SK-N-SH (cell line): ENCODE measurements at places on chromosomes 4 and X. TPM values are rescaled to one million over a fixed set of nuclear protein-coding genes. Genes with fewer than 3 reads are reported as not detected.

DNA sequence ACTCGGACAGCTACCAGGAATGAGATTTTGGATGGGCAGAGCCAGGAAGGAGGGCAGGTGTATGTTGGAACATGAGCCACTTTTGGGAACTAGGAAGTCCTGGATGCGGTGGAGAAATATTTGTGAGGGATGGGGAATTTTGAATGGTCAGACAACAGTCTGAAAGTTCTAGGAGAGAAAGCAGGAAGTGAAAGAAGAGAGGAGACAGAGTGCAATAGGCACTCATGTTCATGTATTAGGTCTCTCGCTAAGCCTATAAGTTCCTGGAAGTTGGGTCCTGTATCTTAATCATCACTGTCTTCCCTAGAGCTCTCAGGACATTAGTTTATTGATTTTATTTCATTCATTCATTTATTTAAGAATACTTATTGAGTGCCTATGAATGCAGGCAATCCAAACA is 65.7 kb upstream of the CITED1 start:
- H3K4me3 ChIP-seq = no peak overlapping the region
- H3K4me1 ChIP-seq = peaks cover 5% of the 10 kb centered on the region; the same call in 1 of the 2 replicates
- no peak overlapping the region for H3K27ac ChIP-seq
- DNase-seq = no peak
- no peaks in the 10 kb centered on the region for H3K36me3 ChIP-seq
- H3K27me3 ChIP-seq = no peaks in the 10 kb centered on the region

DNA sequence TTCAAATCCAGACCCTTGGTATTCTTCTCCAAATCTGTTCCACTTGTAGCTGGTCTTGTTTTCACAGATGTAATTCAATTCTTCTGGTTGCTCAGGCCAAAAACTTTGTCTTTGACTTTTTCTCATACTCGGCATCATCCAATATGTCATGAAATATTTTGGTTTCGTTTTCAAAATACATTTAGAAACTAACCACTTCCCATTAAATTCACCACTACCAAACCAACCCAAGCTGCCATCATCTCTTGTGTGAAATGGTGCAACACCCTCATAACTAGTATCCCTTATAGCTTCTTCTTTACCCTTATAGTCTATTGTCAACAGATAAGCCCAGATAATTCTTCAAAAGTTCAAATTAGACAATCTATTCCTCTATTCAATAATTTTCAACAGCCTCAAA is 192.1 kb downstream of the PRR32 start:
- no peak for DNase-seq
- H3K4me1 ChIP-seq = no peaks in the 10 kb centered on the region
- no peak overlapping the region for H3K27ac ChIP-seq
- no peaks in the 10 kb centered on the region for H3K27me3 ChIP-seq
- H3K36me3 ChIP-seq = no peaks in the 10 kb centered on the region
- H3K4me3 ChIP-seq = no peak overlapping the region

DNA sequence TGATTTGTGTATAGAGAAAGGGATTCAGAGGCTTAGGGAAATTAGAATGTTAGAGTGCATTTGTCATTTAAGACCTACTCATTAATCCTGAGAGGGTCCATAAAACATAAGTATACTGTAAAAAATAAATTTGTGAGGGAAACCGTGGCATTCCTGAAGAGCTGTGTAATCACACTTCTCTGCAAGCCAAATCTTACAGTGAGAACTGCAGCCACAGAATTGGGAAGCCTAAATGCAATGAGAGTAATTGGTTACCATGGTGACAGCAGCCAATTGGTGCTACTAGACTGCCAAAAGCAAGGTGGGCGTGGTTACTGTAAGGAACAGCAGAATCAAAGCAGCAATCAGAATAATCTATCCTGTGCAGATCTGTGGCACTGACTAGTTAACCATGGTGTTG is 345.2 kb upstream of the GRID2 start:
- no peaks in the 10 kb centered on the region for H3K4me1 ChIP-seq
- H3K27me3 ChIP-seq = no peaks in the 10 kb centered on the region
- H3K36me3 ChIP-seq = no peaks in the 10 kb centered on the region
- H3K4me3 ChIP-seq = no peak overlapping the region

GRCh38 chr4:3612281-3612680 is 80.1 kb upstream of the LRPAP1 start:
- no peaks in the 10 kb centered on the region for H3K36me3 ChIP-seq
- H3K27me3 ChIP-seq = no peaks in the 10 kb centered on the region
- DNase-seq = no peak
- peak overlapping the region; percentile 25; the same call in 1 of the 2 replicates for H3K27ac ChIP-seq

GRCh38 chr4:189850239-189850856 is 90.3 kb upstream of the FRG1 start:
- H3K4me1 ChIP-seq = no peaks in the 10 kb centered on the region
- H3K27me3 ChIP-seq = no peaks in the 10 kb centered on the region
- DNase-seq = no peak
- H3K36me3 ChIP-seq = no peaks in the 10 kb centered on the region
- no peak overlapping the region for H3K27ac ChIP-seq
- no peak overlapping the region for H3K4me3 ChIP-seq

DNA sequence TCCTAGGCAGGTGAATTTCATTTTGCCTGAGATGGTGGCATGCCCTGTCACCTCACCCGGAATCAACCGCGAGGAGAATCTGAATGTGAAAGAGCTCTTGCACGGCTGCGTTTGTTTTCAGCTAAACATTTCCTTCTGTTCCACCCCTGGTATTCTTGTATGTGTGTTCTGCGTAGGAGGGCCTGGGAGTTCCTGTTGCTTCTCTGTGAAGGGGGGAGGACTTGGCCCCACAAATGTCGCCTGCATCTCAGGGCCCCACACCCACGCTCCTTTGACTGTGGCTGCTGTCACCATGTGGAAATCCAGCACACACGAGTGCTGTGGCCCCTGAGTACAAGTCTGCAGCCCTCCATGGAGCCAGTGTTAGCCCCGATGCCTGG is 45.8 kb upstream of the CLCN4 start:
- H3K36me3 ChIP-seq = no peaks in the 10 kb centered on the region; the same call in 1 of the 2 replicates
- H3K27me3 ChIP-seq = no peaks in the 10 kb centered on the region; the same call in 1 of the 2 replicates
- no peak overlapping the region for H3K27ac ChIP-seq
- DNase-seq = no peak
- H3K4me3 ChIP-seq = no peak overlapping the region

Gene CSAG3
- polyA plus RNA-seq = 72.2 and 115 TPM in 2 replicates

Gene TCEAL6
- not detected in 2 replicates for polyA plus RNA-seq

Gene RTL3
- polyA plus RNA-seq = 0.64 and 0.80 TPM in 2 replicates

Gene ANAPC4
- 7.7 and 11.7 TPM in 2 replicates for polyA plus RNA-seq

Gene CDKL2
- 0.41 and 0.58 TPM in 2 replicates for polyA plus RNA-seq

Gene AIFM1
- 49.8 and 61.4 TPM in 2 replicates for polyA plus RNA-seq

Gene SCML1
- 10.7 and 15.7 TPM in 2 replicates for polyA plus RNA-seq

Gene GRPR
- polyA plus RNA-seq = 1.2 and 2.8 TPM in 2 replicates
